ENCODE measurements at places on chromosomes 2 and 18.

DNA sequence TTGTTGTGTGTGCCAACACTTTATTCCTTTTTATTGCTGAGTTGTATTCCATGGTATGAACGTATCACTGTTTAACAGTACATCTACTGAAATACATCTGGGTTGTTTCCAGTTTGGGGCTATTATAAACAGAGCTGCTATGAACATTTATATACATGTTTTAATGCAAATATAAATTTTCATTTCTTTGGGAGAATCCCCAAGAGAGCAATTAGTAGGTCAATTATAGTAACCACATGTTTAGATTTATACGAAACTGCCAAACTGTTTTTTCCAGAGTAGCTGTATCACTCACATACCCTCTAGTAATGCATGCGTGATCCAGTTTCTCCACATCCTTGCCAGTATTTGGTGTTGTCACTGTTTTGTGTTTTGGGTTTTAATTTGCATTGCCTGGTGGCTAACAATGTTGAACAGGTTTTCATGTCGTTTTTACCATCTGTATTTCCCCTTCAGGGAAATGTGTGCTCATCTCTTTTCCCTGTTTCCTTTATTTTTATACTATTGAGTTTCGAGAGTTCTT is 81.0 kb downstream of the TMEM131 start:
- DNase-seq: no peak

- peak; percentile 63 for DNase-seq
These were observed 136.5 kb downstream of the UBR3 start for GRCh38 chr2:169963786-169964185.

GRCh38 chr2:111157798-111158197 is 37.1 kb downstream of the BCL2L11 start:
- DNase-seq: no peak

DNA sequence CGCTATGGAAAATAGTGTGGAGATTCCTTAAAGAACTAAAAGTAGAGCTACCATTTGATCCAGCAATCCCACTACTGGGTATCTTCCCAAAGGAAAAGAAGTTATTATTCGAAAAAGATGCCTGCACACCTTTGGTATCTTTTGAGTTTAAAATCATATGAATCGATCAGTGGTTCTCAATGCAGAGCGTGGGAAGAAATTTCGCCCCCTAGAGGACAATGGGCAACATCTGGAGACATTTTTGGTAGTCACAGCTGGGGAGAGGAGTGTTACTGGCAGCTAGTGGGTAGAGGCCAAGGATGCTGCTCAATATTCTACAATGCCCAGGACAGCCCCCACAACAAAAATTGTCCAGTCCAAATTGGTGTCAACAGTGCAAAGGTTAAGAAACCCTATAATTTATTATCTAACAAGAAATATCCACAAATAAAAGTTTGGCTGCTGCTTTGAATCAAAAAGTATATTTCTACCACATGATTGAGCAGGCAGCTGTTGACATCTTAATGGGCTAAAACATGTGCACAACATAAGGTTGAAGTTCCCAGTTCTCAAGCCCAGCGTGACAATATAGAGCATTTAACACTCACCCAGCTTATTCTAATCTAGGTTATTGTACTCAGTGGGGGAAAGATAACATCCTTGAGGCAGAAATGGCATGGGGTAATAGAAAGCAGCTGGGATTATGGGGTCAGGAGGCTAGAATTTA is 425.7 kb downstream of the LRATD1 start:
- DNase-seq: no peak

GRCh38 chr18:3867236-3867635 is 417.3 kb downstream of the TGIF1 start:
- no peak for DNase-seq

GRCh38 chr2:20877960-20878359 is 55.1 kb upstream of the LDAH start:
- peak; percentile 28 for DNase-seq

DNA sequence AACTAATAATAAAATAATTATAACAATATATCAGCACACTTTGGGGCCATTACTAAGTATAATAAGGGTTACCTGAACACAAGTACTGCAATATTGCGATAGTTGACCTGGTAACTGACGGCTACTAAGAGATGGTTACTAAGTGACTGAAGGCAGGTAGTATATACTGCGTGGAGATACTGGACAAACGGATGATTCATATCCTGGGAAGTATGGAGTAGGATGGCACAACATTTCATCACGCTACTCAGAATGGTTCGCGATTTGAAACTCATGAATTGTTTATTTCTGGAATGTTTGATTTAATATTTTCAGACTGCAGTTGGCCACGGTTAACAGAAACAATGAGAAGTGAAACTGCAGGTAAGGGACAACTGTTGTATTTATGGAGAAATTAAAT is 39.5 kb upstream of the FLACC1 start:
- DNase-seq: peak; percentile 73

- DNase-seq: no peak
These were observed 84.4 kb downstream of the MYO3B start for GRCh38 chr2:170262343-170262742.

GRCh38 chr2:122831649-122832048 is 1076.2 kb downstream of the TSN start:
- no peak for DNase-seq

GRCh38 chr2:208097313-208097712 is 27.0 kb downstream of the CRYGD start:
- no peak for DNase-seq

DNA sequence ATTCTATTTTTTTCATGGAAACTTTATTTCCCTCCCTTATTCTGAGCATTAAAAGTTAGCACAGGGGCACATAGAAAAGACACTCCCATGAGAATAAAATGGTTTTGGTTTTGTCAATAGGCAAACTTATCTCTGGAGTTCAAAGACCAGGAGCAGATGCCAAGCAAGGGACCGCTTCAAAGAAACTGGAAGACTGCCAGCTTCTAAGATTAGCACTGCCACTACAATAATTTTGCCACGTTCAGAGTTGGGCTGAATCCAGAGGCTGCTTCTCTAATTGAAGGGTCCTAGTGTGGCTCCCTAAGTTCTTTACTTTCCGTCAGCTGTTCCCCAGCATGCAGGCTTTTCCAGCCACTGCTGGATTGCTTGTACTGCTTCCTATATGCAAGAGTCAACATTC is 681.0 kb upstream of the GCFC2 start:
- no peak for DNase-seq

DNA sequence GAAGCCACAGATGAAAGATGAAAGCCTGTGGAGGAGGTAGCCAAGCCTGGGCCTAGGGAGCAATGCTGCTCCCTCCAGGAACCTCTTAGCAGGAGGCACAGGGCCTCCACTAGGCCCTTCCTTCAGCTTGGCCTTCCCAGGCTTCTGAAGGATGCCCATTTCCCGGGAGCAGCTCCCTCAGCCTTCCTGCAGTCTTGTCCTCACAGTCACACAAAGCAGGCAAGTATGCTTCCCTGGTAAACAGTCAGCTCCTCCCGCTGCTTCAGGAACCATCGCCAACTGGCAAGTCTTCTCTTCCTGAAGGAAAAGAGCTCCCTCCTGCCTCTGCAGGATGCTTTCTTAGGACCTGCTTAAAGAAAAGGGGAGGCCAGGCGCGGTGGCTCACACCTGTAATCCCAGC is 53.2 kb downstream of the SMAD7 start:
- DNase-seq: no peak

DNA sequence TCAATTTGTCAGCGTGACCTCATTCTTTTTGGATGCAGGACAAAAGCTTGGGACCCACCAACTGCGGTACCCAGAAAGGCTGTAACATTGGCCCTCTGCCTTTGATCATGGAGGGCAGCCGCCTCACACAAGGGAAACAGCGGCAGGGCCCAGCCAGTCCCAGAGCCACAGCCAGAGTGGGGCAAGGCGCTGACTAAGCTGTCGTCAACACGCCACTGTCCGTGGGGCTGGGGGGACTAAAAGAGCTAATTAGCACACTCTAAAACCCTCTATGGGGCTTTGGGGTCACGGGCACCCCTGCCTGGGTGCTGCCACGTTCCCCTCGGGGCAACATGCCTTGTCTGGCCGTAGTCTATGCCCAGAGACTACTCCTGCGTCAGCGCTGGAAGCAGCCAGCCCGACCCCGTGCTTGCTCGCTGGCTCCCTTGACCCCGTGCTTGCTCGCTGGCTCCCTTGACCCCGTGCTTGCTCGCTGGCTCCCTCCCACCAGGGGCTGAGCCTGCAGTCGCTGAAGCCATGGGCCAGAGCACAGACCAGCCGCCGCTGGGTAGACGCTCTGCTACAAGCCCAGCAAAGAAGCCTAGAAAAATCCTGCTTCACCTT is 598.4 kb downstream of the MBD2 start:
- no peak for DNase-seq

DNA sequence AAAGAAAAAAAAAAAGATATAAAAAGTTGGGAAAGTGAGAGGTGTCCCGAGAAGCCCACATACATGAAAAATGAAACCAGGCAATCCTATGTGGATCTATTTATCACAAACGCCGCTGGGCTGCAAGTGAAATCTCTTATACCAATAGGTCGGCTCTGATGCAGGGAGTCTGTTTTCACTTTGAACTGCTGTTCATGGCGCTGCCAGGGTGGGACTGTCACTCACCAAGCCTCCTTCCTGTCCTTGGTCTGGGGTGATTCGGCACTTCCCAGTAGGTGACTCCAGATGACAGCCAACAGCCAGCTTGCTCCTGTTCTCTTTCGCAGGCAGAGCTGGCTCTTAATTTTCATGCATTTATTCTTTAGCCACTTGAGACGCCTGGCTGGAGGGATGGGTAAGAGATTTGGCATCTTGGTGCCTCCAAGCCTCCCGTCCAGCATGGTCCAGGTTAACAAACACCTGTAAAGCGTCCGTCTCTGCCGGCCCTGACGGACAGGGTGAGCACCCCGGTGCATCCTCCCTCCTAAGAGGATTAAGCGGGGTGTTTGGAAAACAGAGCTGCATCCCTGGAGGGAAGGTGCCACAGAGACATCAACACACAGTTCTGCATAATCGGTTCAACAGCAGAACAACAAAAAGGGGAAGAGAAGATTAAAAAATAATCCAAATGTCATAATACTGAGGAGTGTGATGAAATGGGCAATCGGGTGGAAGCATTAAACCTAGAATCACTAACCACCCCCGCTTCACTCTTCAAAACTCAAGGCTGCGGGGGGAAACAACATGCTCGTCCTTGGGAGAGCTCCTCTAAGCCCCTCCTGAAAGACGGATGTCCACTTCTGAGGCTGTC is 58.7 kb downstream of the STEAP3 start:
- no peak for DNase-seq

- no peak for DNase-seq
These were observed 639.8 kb downstream of the ARHGAP15 start for GRCh38 chr2:143768991-143769390.

DNA sequence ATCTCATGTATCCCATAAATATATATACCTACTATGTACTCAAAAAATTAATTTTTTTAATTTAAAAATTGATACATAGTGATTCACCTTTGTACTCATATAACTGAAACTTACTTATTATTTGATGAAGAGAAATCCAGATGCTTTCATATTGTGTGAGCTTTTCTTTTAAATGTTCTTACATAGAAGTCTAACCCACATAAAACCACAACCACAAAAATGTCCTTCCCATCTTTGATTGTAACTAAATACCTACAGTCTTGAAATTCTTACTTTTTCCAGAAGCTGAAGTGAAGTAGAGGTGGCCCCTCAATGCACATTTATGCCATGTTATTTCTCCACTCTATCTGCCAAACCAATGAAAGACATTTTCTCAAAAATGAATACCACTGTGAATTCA is 117.9 kb upstream of the COL5A2 start:
- peak; percentile 95 for DNase-seq

GRCh38 chr2:154844513-154844912 is 146.0 kb downstream of the KCNJ3 start:
- no peak for DNase-seq

DNA sequence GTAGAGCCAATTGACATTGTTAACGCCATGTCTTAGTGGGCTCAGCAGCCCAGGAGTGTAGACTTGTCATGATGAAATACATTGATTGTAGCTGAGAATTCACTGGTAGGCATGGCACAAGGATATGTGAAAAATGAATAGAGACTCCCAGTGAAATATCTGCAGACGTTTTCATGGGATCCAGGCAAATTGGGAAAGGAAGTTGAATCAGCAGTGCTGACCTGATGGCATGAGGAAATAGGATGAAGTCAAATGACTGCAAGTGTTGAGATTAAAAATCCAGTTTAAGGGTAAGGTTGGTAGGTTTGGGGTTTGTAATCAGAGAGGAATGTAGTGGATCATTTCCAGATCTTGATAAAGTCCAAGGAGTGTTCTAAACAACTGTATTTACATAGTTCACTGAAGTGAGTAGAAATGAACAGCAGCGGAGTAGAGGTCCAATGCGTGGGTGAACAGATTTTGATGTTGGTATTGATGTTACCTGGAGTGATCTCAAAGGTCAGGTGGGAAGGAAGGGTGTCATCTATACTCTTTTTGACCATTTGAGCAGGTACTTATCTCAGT is 24.6 kb downstream of the INSIG2 start:
- DNase-seq: peak; percentile 88

GRCh38 chr2:50181212-50181611 is 850.7 kb downstream of the NRXN1 start:
- no peak for DNase-seq

DNA sequence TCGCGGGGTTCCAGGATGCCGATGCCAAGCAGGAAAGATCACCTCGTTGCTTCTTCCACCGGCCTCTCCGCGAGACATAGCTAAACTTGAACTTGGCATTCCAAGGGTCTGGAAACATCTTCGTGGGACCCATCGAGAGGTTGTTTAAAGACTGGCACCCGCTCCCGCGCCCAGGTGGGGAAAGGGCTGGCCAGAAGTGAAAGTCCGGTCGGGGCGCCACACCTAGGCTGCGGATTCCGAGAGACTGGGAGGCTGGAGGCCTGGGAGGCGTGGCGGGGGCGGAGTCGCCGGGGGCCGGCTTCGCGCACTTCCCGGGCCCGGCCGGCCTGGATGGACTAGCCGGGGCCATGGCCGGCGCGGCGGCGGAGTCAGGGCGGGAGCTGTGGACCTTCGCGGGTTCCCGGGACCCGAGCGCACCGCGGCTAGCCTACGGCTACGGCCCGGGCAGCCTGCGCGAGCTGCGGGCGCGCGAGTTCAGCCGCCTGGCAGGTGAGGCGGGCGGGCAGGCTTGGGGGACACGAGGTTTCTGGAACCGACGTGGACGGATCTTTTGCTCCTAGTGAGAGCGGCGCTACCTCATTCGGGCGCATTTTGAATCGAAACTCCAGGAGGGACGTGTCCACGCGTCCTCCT is at the start of gene MOCOS:
Gene MOCOS (plus strand): TSS at position 305 of the 633 bp plus-strand sequence. CDS start 43 bp downstream, at position 348.
- DNase-seq: peak; percentile 50

Measured in choroid plexus epithelial cell (primary cell).